ENCODE measurements at places on chromosomes 16 and 17. TPM values are rescaled to one million over a fixed set of nuclear protein-coding genes. Genes with fewer than 3 reads are reported as not detected.

Gene ECI1
- total RNA-seq = 32.7 TPM

Gene ATP2A3
- 3.3 TPM for total RNA-seq

Gene HSPB9
- 0.25 TPM for total RNA-seq

Gene IRX5
- not detected for total RNA-seq

Gene PROCA1
- total RNA-seq = 1.2 TPM

Gene AGRP
- total RNA-seq = not detected

Measured in omental fat pad (tissue), 4 donors.